ENCODE measurements at places on chromosomes 6 and 20.

GRCh38 chr6:29608131-29608530, 23.2 kb downstream of the OR2H2 start:
- no peak for DNase-seq

DNA sequence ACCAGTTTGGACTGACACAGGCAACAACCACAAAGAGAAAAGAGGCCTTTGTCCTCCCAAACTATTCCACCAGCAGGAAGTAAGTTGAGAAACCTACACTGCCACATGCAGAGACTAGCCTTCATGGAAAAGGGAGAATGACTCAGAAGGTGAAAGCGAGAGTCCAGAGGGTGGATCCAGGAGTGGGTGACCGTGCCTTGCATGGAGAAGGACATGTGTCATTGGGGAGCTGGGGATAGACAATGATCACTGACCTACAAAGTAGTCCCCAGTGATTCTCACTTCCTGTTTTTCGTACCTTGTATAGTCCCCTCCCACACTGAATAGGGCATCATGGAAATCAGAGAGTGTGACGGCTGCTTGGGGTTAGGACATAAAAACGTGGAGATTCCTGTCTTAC, 91.9 kb downstream of the MYLK4 start:
- DNase-seq: no peak

DNA sequence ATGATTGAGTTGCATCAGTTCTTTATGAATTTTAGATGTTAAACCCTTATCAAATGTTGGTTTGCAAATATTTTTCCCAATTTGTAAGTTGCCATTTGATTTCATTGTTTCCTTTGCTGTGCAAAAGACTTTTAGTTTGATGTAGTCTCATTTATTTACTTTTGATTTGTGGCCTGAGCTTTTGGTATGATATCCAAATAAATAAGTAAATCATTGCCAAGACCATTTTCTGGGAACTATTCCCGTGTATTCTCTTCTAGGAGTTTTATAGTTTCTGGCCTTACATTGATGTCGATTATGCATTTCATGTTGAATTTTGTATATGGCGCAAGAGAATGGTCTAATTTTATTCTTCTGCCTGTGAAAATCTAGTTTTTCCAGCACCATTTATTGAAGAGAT, 13.4 kb downstream of the AIG1 start:
- no peak for DNase-seq

DNA sequence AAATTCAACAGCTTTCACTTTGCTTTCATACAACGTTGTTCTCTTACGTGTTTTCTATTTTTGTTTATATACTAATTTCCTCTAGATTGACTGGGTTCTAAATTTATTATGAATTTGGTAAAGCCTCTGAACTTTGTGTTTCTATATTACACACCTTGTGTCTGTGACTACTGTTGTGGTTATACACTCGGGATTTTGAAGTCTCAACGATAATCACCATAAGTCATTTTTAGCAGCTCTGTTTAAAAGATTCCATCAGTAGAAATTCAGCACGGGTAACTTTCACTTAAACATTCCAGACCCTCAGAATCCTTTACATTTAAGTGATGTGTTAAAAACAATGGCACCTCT, 31.8 kb upstream of the HBS1L start:
- no peak for DNase-seq

- DNase-seq: no peak
These were observed 223.6 kb downstream of the EYA2 start for GRCh38 chr20:47118206-47118605.

DNA sequence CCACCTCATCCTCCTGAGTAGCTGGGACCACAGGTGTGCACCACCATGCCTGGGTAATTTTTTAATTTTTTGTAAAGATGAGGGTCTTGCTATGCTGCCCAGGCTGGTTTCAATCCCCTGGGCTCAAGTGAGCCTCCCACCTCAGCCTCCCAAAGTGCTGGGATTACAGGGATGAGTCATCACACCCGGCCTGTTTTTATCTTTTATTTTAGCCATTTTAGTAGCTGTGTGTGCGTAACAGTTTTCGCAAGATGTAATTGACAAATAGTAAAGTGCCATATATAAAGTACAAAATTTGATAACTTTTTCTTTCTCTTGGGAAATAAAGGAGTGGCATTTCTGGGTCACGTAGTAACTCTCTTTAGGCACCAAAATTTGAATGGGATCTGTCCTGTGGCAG, 21.4 kb downstream of the SNAI1 start:
- DNase-seq: no peak

GRCh38 chr20:12293900-12294299, 376.2 kb downstream of the BTBD3 start:
- DNase-seq: no peak

DNA sequence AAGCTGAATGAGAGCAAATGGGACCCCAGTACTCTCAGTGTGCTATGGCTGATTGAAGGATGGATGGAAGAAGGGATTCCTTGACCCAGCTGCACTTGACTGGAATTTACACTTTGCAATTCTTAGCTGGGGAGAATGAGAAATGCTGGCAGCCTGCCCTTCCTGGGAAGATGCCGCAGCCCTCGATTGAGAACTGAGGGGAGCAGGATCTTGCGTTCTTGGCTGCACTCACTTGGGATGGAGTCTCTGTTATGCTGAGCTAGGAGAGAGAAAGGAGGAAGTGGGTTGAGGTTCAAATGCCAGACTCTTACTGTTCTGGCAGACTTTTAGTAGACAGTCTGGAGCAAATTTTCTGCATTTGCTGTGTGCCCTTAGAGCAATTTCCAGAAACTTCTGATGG, 221.2 kb downstream of the FNDC1 start:
- no peak for DNase-seq

DNA sequence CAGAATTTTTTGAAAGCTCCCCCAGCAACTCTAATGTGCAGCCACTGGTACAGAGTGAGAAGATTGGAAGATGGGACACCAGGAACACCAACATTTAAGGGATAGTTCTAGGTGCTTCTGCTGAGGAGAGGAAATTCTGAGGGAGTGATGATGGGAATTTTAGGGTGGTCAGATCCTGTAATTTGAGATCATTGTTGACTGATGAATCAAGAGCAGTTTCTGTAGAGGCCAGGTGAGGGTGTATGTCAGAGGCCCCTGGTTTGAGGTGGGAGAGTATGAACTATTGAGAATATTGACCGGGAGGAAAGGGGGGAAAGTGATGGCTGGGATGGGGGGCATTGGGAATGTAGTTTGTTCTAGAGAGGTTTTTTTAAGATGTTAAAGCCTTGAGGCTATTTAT, 47.2 kb downstream of the PTPRA start:
- no peak for DNase-seq

GRCh38 chr6:166441325-166442078, 58.8 kb upstream of the MPC1 start:
- no peak for DNase-seq

DNA sequence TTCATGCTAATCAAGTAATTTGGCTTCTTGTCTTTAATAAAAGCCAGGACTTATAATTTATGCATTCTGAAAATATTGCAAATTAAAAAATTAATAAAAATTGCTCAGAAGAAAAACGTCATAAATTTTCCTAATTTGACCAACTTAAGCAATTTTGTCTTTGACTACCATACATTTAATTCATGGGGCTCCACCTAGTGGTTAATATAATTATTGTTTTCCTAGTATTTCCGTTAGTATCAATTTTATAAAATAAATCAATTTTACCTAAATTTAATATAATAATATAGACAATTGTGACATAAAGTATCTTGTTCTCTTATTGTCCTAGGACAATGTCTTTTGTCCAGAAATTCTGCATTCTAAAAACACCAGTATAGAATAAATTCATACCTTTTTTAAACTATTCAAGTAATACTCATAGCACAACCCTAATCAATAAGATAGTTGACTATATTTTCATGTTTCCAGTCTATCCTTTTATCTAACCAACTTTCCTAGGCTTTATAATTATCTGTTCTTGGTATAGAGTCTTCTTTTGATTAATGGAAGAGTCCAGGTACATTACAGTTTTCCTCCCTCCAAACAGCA, 319.9 kb downstream of the TRDN start:
- no peak for DNase-seq

- DNase-seq: no peak
These were observed 40.4 kb upstream of the PIM1 start for GRCh38 chr6:37129566-37129965.

- DNase-seq: no peak
These were observed 12.1 kb upstream of the REV3L start for GRCh38 chr6:111494951-111495635.

GRCh38 chr6:22079783-22080182, 217.1 kb downstream of the PRL start:
- DNase-seq: no peak

GRCh38 chr6:44918671-44919296, 409.3 kb upstream of the RUNX2 start:
- no peak for DNase-seq
